ENCODE measurements at places on chromosomes 4 and X. TPM values are rescaled to one million over a fixed set of nuclear protein-coding genes. Genes with fewer than 3 reads are reported as not detected.

Gene SPACA5
- not detected for total RNA-seq

Gene SULT1E1
- not detected for total RNA-seq

Gene CXCL6
- not detected for total RNA-seq

Gene HDX
- 2.2 TPM for total RNA-seq

Gene EMCN
- total RNA-seq: not detected

Gene PPP1R2C
- total RNA-seq: not detected

Gene CENPVL3
- total RNA-seq: 0.06 TPM

Gene PCYT1B
- total RNA-seq: not detected

Gene MSX1
- 11.8 TPM for total RNA-seq

Gene CCKAR
- not detected for total RNA-seq

Gene PPEF2
- not detected for total RNA-seq

Gene SLC34A2
- not detected for total RNA-seq

Gene PRRG3
- not detected for total RNA-seq

Gene STPG2
- total RNA-seq: not detected

Gene LIMCH1
- total RNA-seq: 37.9 TPM

Gene PPP3CA
- 24.7 TPM for total RNA-seq

Gene GIMD1
- total RNA-seq: not detected

Gene GYPB
- not detected for total RNA-seq

Gene HMX1
- 0.10 TPM for total RNA-seq

Gene SYTL4
- 2.8 TPM for total RNA-seq

Gene OTUD6A
- total RNA-seq: not detected

Gene NSDHL
- 42.5 TPM for total RNA-seq

Gene CCDC110
- total RNA-seq: not detected

Gene BMX
- total RNA-seq: not detected

Gene PDS5A
- total RNA-seq: 28.4 TPM

Gene PHEX
- 0.34 TPM for total RNA-seq

Gene VSIG4
- total RNA-seq: not detected

Gene TLR2
- total RNA-seq: 0.16 TPM

Gene FGB
- total RNA-seq: 11.4 TPM

Gene OTC
- not detected for total RNA-seq

Gene HPGDS
- not detected for total RNA-seq

Gene SPANXD
- total RNA-seq: not detected

Gene RGS12
- 8.8 TPM for total RNA-seq

Gene PLRG1
- 59.2 TPM for total RNA-seq

Gene SSX3
- total RNA-seq: not detected

Gene HTR2C
- total RNA-seq: not detected

Measured in A549 treated with CORT108297 at 1 μM for 4 hours (cell line).